ENCODE measurements at places on chromosomes 1 and 21.

- no peak for DNase-seq
Measured at GRCh38 chr1:154720328-154721297, 112.6 kb upstream of the ADAR start.

GRCh38 chr1:39288735-39289465, 84.4 kb downstream of the MACF1 start:
- DNase-seq, result no peak

GRCh38 chr1:165355139-165355976, 1.2 kb downstream of the LMX1A start:
- no peak for DNase-seq

DNA sequence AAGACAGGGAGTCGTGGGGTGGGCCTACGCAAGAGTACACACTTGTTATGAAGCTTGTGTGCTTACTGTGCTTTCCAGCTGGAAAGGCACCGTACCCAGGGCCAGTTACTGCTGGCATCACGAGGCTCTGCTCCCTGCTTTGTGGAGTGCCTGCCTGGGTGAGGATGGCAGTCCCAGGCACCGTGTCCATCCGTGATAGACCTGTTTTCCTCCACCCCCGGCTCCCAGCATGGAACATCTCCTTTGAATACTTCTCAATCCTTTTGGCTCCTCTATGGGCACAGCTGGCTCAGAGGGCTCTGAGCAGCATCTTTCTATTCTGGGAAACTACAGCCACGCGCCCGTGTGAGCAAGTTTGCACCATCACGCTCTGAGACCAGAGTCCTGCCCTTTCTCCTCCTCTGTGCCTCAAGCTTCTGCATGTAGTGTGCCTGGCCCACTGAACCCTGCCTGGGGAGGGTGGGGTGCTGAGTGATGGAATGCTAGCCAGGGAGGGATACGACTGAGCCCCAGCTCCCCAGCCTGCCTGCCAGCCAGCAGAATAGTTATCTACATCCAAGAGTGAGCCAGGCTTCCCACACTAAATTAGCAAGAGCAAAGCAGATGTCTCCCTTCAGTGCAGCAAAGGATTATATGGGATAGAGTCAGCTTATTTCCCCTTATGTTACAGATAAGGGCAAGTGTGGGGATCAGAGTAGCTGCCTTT, 7.1 kb upstream of the TNR start:
- DNase-seq, result no peak

GRCh38 chr1:183953031-183953430, 84.5 kb downstream of the COLGALT2 start:
- DNase-seq, result no peak

DNA sequence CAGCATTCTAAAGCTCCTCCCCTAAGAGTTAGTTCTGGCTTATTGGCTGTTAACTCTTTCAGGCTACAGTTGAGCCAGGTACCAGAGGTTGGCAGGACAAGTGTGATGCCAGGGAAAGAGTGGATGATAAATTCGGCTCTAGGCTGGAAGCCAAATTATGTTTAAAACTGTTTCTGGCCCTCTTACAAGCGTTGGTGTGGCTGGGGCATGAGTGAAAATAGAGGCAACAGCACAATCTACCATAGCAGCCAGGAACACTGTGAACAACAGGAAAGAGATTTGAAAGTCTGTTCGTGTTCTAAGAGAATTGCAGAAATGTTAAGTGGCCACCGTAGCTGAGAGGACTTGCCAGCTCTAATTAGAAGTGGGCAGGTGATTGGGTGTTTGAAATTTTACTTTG, 84.2 kb downstream of the CDC7 start:
- no peak for DNase-seq

GRCh38 chr1:43349594-43350306, 9.0 kb upstream of the CDC20 start:
- no peak for DNase-seq

DNA sequence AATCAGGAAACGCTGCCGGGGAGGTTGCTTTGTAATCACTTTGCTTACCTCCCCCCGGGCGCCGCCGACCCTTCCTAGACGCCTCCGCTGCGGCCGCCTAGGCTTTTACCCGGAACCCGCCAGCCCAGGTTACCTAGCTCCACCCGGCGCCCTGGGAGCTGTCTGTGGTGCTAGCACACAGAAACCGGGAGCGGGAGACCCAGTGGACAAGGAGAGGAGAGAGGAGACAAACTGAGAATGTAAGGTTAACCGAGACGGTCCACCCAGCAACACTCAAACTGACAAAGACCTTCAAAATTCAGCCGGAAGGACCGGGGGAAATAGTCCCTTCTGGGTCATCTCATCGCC, 9.8 kb downstream of the BARHL2 start:
- no peak for DNase-seq

DNA sequence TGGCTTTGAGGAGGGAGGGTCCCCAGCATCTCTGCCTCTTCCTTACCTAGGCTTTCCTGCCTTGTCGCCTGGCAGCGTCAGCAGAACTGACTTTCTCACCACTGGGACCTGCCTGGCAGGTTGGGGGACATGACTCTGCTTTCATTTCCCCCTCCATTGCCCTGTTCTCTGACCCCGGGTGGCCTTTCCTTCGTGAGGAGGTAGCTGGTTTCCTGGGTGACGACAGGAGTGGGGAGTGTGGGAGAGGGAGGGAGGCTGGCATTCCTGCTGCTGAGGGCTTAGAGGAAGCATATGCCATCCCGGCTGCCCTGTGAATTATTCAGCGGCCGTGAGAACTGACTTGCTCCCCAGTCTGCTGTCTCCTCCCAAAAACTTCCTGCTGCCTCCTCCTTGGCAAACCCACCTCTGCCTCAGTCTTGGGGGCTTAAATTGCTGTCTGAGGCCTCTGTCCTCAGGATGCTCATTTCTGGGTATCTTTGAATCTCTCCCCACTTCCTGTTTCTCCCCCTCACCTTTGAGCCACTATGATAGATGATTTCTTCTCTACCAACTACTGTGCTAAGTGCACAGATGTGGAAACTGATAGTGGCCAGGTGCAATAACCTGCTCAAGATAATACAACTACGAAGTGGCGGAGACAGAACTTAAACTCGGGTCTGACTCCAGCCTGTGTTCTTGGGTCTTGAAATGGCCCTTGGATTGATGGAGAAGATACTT, 182.0 kb upstream of the CSF3R start:
- DNase-seq, result no peak

- DNase-seq, result no peak
Measured at GRCh38 chr21:39330001-39330400, 16.6 kb upstream of the BRWD1 start.

GRCh38 chr1:243712941-243713340, 137.1 kb downstream of the AKT3 start:
- no peak for DNase-seq

GRCh38 chr1:183416850-183417771, 1.1 kb downstream of the NMNAT2 start:
- no peak for DNase-seq

DNA sequence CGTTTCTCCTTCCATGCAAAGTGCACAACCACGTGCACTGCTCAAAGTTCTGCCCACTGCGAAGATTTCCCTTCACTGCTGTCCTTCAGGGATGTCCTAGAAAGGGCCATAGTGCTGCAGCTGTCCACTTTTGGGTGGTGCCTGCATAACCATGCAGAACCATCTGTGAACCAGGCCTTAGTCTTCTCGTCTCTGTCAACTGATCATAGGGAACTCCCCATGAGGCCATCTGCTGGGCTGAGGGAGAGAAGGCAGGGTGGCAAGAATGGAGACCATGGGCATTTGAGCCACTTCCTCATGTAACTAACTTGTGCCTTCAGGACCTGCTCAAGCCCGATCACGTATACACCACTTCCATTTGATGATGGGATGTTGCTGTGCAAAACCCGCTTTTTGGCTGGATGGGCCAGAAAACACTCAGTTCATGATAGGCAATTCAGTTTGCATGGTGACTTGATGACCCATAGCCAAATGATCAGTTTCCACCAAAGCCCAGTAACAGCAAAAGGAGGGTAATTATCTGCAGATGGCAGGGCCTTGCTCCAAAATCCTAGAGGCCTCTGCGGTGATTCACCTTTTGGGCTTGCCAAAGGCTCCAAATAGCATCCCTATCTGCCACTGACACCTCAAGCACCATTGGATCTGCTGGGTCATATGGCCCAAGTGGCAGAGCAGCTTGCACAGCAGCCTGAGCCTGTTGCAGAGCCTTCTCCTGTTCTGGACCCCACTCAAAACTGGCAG, 9.5 kb downstream of the ST6GALNAC5 start:
- no peak for DNase-seq

DNA sequence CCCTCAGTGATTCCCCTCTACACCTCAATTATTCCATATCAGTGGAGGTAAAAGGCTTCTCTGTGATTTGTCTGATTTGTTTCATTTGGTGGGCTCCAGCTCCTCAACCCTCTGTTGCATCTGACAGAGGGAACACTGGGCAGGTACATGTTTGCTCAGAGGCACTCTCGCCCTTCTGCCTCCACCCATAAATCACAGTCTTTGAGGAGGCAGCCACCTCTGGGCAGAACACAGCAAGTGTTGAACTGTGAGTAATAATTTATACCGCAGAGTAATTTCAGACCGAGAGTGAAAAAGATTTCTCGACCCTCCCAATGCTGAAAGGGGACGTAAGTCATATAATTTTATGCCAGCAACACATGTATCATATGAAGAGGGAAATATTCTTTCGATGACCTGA, 330.1 kb upstream of the PBX1 start:
- DNase-seq, result no peak

DNA sequence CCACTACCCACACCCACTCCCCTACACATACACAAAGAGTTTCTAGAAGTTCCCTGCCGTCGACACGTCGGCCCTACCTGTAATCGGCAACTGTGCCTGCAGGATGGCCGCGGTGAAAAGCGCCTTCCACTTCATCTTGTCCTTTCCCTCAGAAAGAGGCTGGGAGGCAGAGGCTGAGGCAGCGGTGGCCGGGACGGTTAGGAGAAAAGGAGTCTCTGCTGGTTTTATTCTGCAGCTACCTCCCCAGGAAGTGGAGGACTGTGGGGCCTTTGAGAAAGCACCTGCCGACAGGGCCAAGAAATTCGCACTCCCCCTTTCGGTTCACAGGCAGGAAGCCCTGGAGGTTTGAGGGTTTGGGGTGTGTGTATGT, at the start of gene CD247:
Gene CD247, minus strand, starts transcription at position 199 of the 370 bp plus-strand sequence. Its CDS starts 64 bp downstream, at position 135.
- DNase-seq, result no peak

GRCh38 chr21:45045481-45045880, 28.9 kb upstream of the ADARB1 start:
- DNase-seq, result no peak

- DNase-seq, result no peak
Measured at GRCh38 chr1:223243441-223244050, 100.5 kb upstream of the TLR5 start.

DNA sequence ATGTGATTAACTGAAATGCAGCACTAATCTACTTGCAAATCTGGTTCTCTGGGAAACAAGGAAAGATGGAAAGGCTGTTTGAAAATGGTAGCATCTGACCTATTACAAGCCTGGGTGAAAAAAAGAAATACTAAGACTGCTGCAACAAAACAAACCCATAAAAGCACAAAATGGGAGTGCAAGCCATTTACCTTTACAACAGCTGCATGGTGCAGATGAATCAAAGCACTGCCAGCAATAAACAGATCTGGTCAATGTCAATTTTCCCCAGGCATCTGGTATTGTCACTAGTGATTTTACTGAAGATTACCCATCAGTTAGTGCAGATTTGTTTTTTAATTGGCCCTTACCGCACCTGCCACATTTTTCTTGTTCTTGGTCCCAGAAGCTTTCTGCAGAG, 1341.7 kb downstream of the PLA2G4A start:
- DNase-seq, result no peak

GRCh38 chr21:35323947-35324346, 274.8 kb upstream of the RUNX1 start:
- DNase-seq, result no peak

- no peak for DNase-seq
Measured at GRCh38 chr1:178039891-178040290, 54.0 kb upstream of the RASAL2 start.

DNA sequence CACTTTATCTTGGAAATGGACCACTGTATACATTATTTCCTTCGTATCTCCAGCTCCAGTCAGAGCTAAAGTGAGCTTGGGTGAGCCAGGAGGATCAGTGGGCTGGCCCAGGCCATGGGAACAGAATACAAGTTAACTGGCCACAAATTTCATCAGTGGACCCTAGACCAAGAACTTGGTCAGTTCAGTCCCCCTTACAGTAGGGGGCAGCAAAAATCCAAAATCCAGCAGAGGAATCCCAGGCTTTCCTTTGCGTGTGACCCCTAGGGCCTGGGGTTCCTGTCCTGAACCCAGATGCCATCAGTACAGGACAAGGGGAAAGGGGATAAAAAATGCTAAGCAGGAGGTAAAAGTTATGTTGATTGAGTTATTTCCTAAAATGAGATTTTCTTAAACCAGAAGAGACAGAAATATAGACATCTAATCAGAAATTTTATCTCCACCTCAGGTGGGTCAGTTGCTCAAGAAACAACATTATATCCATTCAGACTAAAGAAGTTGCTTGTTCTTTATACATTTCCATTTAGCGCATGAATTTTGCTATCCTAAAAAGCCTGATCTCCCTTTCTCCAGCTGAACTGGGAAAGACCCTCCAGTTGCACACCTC, 24.1 kb upstream of the LCE5A start:
- DNase-seq, result no peak

GRCh38 chr1:244022311-244022710, 28.8 kb upstream of the ZBTB18 start:
- no peak for DNase-seq

GRCh38 chr1:27609210-27609555, 5.2 kb upstream of the AHDC1 start:
- no peak for DNase-seq

- DNase-seq, result no peak
Measured at GRCh38 chr1:44677201-44677766, 2.8 kb downstream of the ARMH1 start.

DNA sequence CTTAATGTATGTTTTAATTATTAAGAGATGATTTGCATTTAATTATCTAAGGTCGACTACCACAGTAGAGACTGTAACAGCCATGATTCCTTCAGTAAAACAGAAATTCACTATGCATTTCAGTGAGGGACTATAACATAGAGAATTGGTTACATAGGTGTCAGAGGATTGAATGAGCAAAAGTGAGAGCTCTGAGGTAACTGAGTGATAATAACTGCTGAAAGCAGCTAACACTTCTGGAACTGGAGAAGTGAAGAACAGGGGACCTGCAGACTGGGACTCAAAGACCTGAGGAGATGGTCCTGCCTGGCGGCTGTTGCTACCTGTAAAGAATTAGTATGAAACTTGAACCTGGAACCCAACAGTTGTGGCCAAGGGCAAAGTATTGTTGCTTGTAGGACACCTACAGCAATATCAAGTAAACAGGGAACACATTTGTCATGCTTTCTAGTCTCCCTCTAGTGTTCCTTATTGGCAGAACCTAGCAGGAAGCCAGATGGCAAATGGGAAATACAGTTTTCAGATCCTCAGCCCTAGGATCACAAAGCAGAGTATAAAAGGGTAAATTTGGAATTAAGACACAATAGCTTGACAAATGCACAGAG, 110.6 kb downstream of the HS2ST1 start:
- DNase-seq, result no peak

GRCh38 chr1:182713939-182714338, 29.6 kb upstream of the RGS8 start:
- no peak for DNase-seq

DNA sequence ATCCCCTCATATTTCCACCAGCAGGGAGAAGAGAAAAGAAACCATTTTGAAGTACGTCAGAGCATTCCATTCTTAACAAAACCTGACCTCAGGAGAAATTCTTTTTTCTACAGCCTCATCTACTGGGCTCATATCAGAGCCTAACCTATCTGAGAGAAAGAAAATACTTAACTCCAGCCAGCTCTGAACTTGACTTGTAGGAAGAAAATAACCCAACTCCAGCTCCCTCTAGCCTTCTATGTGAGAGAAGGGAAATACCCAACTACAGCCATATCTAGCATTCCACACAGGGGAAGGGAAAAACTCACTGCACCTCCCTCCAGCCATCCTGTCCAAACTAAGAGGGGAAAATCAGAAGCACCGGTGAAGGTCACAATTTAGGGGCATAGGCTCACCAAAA, 57.7 kb downstream of the SPATA6 start:
- DNase-seq, result no peak
